ENCODE measurements at places on chromosomes 1 and 21.
A peak's percentile ranks its signal among the peaks of the same experiment; 100 is the strongest.

GRCh38 chr1:3691421-3692204 is 39.3 kb downstream of the TP73 start:
- DNase-seq: no peak

GRCh38 chr21:26845066-26845758 is at the start of gene ADAMTS1:
TSS of gene ADAMTS1 (minus strand) at chr21:26845409. CDS start at chr21:26844954, 455 bp downstream.
- peak; percentile 66 for DNase-seq

GRCh38 chr1:151058692-151059091 is 730 bp downstream of the CDC42SE1 start:
- peak; percentile 11 for DNase-seq

DNA sequence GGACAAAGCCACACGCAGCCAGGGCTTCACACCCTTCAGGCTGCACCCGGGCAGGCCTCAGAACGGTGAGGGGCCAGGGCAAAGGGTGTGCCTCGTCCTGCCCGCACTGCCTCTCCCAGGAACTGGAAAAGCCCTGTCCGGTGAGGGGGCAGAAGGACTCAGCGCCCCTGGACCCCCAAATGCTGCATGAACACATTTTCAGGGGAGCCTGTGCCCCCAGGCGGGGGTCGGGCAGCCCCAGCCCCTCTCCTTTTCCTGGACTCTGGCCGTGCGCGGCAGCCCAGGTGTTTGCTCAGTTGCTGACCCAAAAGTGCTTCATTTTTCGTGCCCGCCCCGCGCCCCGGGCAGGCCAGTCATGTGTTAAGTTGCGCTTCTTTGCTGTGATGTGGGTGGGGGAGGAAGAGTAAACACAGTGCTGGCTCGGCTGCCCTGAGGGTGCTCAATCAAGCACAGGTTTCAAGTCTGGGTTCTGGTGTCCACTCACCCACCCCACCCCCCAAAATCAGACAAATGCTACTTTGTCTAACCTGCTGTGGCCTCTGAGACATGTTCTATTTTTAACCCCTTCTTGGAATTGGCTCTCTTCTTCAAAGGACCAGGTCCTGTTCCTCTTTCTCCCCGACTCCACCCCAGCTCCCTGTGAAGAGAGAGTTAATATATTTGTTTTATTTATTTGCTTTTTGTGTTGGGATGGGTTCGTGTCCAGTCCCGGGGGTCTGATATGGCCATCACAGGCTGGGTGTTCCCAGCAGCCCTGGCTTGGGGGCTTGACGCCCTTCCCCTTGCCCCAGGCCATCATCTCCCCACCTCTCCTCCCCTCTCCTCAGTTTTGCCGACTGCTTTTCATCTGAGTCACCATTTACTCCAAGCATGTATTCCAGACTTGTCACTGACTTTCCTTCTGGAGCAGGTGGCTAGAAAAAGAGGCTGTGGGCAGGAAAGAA is 8.1 kb downstream of the PSRC1 start:
- DNase-seq: no peak

- no peak for DNase-seq
Measured at GRCh38 chr1:23593556-23594148, 34.4 kb upstream of the ID3 start.

GRCh38 chr1:47709019-47709871 is 271.4 kb downstream of the FOXD2 start:
- no peak for DNase-seq

GRCh38 chr21:35764586-35764985 is 295.7 kb downstream of the SETD4 start:
- no peak for DNase-seq

- DNase-seq: no peak
Measured at GRCh38 chr21:33232291-33233034, 2.7 kb downstream of the IFNAR2 start.

GRCh38 chr1:53294567-53294966 is 33.3 kb downstream of the LRP8 start:
- no peak for DNase-seq

- DNase-seq: no peak
Measured at GRCh38 chr1:19987719-19988118, 8.3 kb upstream of the PLA2G2A start.

DNA sequence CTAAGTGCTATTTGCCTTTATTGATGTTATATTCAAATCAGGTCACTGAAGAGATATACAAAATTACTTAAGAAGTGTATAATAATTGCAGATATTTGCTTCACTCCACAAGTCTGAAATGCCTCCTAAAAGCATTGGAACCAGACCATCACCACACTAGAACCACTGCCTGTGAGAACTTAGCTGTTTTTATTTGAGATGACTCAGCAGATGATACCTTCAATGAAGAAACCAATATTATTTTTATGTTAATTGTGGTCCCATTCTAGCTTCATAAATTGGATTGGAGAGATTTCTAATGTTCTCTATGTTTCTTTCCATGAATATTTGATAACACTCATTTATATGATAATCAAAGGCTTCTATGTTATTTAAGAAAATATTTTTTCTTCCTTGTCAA is 740.6 kb downstream of the KCNT2 start:
- DNase-seq: no peak

DNA sequence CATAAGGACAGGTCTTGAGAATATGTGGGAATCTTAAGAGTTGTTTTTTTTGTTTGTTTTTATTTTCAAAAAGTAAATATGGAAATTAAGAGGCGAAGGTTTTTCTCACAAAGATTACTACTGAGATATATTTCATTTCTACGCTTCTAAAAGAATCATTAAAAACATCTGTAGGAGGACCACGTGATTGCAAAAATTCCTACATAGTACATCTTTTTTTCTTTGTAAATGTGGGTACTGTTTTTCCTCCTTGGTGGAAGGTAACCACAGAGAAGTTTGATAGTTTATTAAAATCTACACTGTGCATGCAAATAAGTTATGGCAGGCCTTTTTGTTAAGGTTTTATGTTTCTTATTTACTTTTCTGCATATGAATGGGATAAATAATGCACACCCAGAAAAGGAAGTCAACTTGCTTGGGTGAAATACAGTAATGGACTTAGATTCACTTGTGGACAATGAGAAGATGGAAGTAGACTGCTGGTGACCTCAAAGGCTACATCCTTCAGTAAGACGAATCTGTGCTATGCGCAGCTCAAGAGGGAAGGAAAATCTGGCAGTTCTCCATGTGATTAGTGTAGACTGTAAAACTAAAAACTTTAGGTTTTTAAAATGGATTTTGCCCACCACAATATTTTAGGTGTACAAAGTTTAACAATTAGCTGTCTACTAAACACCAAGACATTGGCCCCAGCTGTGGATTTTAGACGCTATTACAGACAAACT is 2.0 kb downstream of the AK5 start:
- peak; percentile 35 for DNase-seq

GRCh38 chr21:42393443-42393950 is 2.4 kb downstream of the TMPRSS3 start:
- DNase-seq: no peak

DNA sequence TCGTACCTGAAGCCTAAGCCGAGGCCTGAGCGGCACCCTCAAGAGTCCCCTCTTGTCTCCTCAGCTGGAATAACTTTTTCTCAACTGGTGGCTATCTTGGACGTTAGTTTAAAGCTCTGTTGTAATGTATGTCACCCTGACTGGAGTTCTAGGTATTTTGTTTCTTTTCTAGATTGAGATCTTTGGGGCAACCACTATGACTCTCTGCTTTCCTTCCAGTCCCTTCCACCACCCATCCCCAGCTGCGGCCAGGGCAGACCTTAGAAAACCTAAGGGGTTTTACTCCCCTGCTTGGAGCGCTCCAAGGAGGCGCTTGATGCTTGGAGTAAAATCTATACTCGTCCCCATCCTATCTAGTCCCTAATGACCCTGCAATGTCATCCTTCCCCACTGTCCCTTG is 74.6 kb upstream of the MRPS6 start:
- DNase-seq: no peak

All from hypothalamus (tissue), 51 donors.